HFFc6 (cell line): ENCODE measurements at places on chromosomes 5 and 9. TPM values are rescaled to one million over a fixed set of nuclear protein-coding genes. Genes with fewer than 3 reads are reported as not detected.

DNA sequence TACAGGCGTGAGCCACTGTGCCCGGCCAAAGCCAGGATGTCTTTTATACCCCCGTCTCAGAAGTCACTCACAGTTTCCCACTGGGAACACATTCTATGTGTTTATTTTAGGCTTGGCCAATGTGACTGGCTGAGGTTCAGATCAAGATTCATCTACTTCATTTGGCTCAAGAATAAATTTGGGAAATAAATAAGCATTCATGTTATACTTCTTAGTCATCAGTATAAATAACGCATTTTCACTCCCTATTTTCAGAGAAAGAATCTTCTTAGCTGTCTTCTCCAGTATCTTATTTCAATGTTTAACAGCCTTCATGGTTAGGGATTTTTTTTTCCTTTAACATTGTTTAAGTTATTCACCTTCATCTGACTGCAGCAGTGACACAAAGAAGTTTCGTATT, 11.8 kb downstream of the S100Z start:
- DNase-seq = no peak

Gene BTNL8
- total RNA-seq = not detected in 2 replicates

- peak; percentile 64 for DNase-seq
These were observed 268.6 kb downstream of the ISL1 start for GRCh38 chr5:51651889-51652288.

GRCh38 chr5:172133359-172134029, 54.5 kb downstream of the STK10 start:
- DNase-seq = peak; percentile 94

Gene C1QTNF3
- total RNA-seq = 0.55 to 0.77 TPM (median 0.59 TPM) in 3 replicates

DNA sequence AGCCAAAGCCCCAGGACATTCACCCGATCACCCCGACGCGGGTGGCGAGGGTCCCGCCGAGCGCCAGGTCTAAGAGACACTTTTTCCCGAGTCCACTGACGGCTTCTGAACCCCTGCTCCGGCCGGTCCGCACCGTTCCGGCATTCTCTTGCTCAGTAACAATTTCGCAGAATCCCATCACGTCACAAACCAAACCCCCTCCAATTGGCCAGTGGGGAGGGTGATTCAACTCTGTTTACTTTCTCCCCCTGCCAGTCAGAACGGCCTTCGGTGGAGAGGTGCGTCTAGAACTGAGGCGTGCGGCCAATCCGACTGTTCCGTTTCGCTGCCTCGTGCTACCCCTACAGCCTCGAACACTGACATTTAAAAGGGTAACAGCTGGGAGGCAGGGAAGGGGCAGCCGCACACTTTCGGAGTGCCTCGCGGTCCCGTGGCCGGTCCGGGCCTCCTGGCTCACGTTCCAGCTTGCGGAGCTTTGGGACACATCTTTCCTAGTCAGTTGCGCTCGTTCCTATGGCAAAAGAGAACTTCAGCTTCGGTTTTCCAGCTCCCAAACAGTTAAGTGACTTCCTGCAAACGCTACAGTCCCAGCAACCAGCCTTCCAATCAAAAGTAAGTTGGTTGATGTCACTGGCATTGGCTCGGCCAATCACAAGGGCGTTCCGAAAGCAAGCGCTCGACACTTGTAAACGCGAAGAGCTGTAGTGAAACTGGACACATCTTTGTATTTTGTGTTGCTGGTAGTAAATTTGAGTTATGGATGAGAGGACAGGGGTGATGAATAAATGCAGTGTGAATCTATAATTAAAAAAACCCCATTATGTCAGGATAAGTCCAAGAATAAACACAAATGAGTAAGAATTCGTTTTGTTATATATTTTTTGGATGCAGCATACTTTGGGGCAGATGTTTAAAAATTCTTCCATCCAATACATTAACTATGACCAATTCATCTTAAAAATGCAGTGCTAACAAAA, at the start of gene KLF9:
Gene KLF9, minus strand, starts transcription at position 859 of the 977 bp plus-strand sequence. CDS start 1,294 bp downstream, outside the sequence.
- DNase-seq = peak; percentile 96

DNA sequence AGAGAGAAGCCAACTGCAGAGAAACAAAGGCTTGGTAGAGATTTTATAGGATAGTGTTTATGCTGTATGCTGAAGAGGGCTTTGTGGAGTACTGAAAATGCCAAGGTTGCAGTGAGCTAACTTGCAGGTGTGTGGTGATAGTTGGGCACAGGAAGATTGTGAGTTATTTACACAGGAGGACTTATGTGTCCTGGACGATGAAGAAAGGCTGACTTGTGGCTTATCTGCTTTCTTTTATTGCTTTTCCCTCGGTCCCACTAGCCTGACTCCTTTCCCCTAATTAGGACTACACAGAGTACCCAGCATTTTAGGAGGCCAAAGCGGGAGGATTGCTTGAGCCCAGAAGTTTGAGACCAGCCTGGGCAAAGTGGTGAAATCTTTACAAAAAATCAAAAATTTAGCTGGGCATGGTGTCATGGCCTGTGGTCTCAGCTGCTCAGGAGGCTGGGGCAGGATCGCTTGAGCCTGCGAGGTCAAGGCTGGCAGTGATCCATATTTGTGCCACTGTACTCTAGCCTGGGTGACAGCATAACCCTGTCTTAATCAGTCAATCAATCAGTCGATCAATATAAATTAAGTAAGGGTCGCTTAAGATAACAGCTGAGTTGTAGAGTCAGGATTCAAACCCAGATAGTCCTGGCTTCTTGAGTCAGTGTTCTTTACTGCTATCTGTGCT, 61.9 kb downstream of the UBE2R2 start:
- DNase-seq = no peak

Gene FOXD4L5
- 0.07 TPM in 1 of 3 replicates, not detected in the others for total RNA-seq

- DNase-seq = no peak
These were observed 939.1 kb upstream of the ACO1 start for GRCh38 chr9:31445357-31445756.

GRCh38 chr9:83220730-83221129, 157.8 kb upstream of the RASEF start:
- DNase-seq = peak; percentile 84

Gene FLT4
- not detected in 3 replicates for total RNA-seq

Gene SGCD
- total RNA-seq = 5.2 to 6.5 TPM (median 6.3 TPM) in 3 replicates

- no peak for DNase-seq
These were observed 99.2 kb upstream of the IQGAP2 start for GRCh38 chr5:76303921-76304320.

GRCh38 chr9:133591116-133591910, 17.9 kb downstream of the FAM163B start:
- DNase-seq = no peak

- no peak for DNase-seq
These were observed 118.0 kb upstream of the IRX2 start for GRCh38 chr5:2869471-2869870.

DNA sequence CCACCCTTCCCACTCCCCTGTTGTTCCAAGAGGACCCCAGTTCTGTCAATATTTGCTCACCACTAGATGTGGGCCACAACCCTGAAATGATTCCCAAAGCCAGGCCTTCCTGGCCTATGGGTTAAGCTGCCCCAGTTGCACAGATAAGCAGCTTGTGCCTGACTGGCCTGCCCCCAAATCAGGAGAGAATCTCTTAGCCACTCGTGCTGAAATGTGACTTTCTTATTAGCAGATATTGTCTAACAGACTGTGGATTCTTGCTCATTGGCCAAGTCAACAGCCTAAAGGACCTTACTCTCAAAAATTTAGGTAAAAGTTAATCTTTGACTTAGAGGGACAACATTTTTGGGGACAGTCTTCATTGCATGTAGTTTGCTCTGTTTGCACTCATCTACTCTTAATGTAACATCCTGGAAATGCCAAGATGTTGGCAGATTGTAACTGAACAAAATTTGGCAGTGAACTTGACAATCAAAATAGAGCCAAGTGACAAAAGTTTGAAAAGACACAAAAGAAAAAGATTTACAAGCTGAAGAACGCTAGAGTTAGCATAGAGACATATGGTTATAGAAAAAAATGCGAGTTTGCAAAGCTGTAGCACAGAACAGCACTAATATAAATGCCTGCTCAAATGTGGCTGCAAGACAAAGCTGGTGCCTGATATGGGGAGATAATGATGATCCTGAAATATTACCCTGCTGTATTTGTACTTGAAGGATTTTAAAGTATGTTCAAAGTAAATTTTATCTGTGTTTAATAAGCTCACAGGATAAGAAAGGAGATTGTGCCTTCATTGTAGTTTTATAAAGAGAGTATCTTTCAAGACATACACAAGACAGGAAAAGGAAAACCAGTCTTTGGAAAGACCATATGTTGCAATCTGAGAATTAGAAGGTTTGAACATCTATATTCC, 29.0 kb upstream of the FSD1L start:
- DNase-seq = no peak

Gene TTLL11
- total RNA-seq = 8.1 to 10.2 TPM (median 9.8 TPM) in 3 replicates

GRCh38 chr9:25975667-25976066, 297.4 kb upstream of the TUSC1 start:
- DNase-seq = no peak

Gene MEIKIN
- not detected in 3 replicates for total RNA-seq

DNA sequence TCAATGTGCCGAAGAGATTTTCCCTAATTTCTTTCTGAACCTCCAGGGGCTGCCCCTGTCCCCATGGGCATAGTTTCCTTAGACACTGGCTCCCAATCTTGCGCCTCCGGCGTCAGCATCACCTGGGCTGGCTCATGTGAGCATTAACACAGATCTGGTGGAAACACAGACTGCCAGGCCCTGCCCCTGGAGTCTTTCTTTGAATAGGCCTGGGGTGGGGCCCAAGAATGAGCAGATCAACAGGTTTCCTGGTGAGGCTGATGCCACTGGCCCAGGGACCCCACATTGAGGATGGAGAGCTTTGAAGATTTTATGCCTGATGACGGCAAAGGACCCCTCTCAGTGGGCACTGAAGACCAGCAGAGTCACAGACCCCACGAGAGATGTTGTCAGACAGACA, 60.8 kb downstream of the ANKRD33B start:
- DNase-seq = no peak

DNA sequence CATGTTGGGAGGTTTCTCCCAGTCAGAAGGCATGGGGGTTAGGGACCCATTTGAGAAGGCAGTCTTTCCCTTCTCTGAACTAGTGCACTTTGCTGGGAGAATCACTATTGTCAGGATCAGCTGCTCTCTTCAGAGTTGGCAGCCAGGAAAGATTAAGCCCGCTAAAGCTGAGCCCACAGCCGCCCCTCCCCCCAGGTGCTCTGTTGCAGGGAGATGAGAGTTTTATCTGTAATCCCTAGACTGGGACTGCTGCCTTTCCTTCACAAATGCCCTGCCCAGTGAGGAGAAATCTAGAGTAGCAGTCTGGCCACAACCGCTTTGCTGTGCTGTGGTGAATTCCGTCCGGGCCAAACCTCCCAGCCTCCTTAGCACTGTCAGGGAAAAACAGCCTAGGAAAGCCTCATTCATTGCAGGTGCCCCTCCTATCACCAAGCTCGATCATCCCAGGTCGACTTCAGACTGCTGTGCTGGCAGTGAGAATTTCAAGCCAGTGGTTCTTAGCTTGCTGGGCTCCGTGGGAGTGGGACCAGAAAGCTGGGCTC, 69.8 kb downstream of the CNTLN start:
- no peak for DNase-seq

DNA sequence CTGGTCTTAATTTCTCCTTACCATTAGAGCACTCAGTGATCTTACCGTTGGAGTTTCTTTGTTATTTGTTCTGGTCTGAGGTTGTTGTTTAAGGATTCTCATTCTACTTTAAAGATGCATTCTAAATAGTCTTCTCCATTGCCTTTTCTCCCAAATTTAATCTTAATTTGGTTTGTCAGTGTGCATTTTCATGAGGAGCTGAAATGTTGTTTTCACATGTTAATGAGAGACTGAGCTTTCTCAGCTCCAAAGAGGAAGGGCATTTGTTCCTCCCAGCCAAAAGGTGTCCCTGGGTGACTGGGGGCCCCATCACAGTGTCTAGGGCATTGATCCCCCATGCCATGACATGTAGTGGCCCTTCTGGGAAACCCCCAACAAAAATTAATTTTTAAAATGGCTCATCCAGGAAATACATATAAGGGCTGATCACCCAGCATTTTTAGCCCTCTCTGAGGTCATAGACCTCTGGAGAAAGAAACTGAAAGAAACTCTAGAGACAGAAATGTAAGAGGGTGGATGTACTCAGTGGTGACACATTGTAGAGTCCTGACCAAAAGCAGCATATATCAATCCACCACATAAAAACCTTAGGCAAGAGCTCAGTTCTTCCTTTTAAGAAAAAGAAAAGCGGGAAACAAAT, 240.4 kb upstream of the RAI14 start:
- peak; percentile 56 for DNase-seq

Gene APBB3
- total RNA-seq = 10.1 to 12.3 TPM (median 12.2 TPM) in 3 replicates

- no peak for DNase-seq
These were observed 79.0 kb upstream of the TARS1 start for GRCh38 chr5:33361781-33362180.

DNA sequence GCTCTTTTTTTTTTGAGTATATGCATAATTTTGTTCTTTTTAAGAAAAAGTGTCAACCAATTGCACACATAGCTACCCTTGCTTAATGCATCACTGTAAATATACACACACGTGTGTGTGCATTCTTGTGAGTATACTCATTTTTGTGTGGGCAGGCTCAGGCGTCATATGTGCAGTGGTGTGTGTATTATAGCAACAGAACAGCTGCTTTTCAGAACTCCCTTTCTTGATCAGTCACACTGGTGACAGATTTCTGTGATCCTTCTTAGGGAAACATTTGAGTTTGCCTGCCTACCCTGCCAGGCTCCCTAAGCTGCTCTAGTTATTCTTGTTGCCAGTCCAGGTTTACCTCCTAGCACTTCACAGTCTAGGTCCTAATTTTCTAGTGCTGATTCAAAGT, 287.0 kb upstream of the SEMA6A start:
- DNase-seq = no peak

Gene DDX4
- not detected in 3 replicates for total RNA-seq

Gene ACSL6
- total RNA-seq = not detected in 3 replicates

- DNase-seq = no peak
These were observed 74.3 kb upstream of the TNC start for GRCh38 chr9:115192280-115192679.

Gene FAM219A
- total RNA-seq = 21.3 to 23.1 TPM (median 22.0 TPM) in 3 replicates

DNA sequence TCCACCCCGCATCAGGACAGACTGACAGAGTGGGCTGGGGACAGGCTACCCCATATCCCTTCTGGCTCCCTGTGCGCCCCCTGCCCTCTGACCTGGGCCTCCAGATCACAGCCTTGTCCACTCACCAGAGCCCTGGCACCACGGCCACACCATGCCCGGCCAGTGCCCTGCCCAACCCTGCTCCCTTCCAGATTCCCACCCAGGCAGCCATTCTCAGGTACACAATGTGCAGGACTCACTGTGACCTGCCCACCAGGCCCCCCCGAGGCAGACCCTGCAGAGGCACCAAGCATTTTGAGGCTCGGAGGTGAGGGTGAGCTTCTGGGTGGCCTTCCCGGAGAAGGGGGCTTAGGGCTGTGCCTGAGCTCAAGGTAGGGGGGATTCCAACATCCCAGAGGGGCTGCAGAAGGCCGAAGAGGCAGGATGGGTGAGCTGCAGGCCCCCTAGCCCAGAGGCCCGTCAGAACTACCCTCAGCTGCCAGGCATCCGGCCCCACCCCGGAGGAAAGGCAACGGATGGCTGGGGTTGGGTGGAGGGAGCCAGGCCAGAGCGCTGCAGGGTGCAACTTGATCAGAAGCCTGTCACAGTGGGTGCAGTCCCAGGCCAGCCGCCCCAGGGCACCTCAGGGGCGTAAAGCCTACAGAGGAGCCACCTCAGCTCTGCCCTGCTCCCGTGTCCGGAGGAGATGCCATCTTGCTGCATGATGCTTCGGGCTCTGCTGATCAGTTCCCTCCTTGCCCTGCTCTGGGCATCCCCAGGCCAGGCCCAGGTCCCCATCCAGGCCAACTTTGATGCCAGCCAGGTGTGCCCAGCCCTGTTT, at the start of gene LCNL1:
Gene LCNL1, plus strand, starts transcription at position 762 of the 820 bp plus-strand sequence. CDS start 594 bp downstream, outside the sequence.
- no peak for DNase-seq

- no peak for DNase-seq
These were observed 41.7 kb upstream of the LRRC19 start for GRCh38 chr9:27047136-27047535.

Gene SPINK7
- total RNA-seq = not detected in 3 replicates

Gene FAM151B
- total RNA-seq = 2.0 and 2.5 TPM in 2 replicates

Gene FOXD4L4
- total RNA-seq = 0.21 TPM in 1 of 3 replicates, not detected in the others

Gene SLCO4C1
- not detected in 2 replicates for total RNA-seq

Gene MYORG
- total RNA-seq = 0.96 to 2.2 TPM (median 1.8 TPM) in 3 replicates
